AML-193 (cell line): ENCODE measurements at places on chromosomes 2 and 18.

- no peak for DNase-seq
Measured at GRCh38 chr18:70578480-70578879, 289.6 kb downstream of the SOCS6 start.

DNA sequence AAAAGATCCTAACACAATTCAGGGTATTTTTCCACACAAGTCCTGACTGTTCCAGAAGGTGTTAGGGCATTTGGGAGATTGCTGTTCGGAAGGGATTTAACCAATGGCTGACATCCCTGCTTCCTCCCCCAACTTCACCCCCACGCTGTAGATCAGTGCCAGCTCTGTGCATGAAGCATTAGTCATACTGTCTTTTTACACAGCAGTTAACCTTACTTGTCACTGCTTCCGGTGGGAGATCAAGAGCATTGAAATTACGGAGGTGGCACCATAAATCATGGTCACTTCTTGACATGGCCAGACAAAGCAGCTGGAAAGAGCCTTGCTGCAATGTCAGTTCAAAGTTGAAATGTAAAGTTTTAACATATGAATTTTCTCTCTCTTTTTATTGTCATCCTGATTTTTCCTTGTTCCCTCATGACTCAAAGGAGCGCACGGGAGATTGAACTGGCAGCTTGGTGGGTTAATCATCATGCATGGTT lies 70.2 kb downstream of the HRH4 start:
- DNase-seq, result no peak

- DNase-seq, result no peak
Measured at GRCh38 chr2:140589696-140590095, 1541.1 kb downstream of the LRP1B start.

GRCh38 chr2:207162316-207162715 lies 3.4 kb downstream of the KLF7 start:
- DNase-seq, result no peak

- DNase-seq, result no peak
Measured at GRCh38 chr2:20188851-20189250, 36.1 kb downstream of the SDC1 start.

- DNase-seq, result no peak
Measured at GRCh38 chr2:18440777-18441176, 119.7 kb downstream of the RDH14 start.

DNA sequence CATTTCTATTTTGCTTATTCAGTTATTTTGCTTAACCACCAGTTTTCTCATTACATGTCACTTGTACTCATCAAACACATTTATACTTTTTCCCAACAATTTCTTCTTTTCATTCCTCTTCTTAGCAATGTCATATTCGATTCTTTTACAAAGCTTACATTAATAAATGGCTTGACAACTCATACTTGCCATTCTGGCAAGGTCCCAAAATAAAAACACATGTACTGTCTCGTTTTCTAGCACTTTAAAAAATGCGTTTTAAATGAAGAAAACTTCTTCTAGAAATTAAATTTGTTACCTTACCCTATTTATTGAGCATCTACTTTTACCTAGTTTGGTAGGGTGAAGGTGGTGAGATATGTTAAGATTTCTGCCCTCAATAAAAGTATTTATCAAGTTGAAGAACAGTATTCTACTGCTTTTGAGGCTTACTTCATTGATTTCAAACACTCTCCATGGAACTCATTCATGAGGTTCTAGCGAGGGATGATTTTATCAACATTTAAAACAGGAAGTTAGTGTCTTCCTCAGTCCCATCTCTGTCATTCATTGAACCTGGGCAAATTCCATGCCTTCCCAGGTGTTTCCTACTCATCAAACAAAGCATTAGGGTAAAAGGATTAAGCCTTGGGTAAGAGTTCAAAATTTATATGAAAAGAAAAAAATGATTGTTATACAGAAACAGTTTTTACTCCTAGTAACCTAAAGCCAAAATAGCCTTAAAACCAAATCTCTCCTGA lies 52.6 kb downstream of the CALCRL start:
- no peak for DNase-seq

- DNase-seq, result no peak
Measured at GRCh38 chr2:72180351-72180750, 32.7 kb upstream of the CYP26B1 start.

GRCh38 chr2:205361272-205361671 lies 321.0 kb upstream of the NRP2 start:
- DNase-seq, result no peak

GRCh38 chr2:130327703-130328527 lies 14.8 kb upstream of the IMP4 start:
- DNase-seq, result no peak

- DNase-seq, result no peak
Measured at GRCh38 chr2:188675391-188676009, 298.7 kb upstream of the COL3A1 start.

DNA sequence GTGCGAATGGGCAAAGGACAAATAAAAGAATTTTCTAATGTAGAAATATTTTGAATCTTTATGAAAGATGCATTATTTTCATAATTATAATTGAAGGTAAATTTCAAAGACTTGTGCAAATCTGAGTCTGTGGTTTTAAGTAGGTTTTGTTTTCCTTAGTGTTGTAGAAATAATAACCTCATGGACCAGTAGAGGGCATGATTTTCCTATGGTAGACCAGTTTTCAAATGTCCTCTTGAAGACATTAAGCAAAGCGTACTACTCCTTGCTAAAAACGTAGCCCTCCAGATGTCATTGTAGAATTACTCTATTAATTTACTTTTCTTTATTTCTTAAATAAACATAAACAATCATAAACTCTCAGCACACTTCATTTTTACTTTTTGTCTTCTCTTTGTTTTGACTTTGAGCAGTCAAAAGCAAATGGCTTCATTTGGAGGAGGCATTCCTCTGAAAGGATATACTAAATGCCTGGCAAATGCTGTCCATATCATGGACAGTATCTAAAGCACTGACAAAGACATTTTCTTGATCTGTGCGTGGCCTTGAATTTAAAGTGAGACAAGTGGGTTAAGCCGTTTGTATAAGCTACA lies 85.8 kb upstream of the FAM237A start:
- DNase-seq, result peak; percentile 37

DNA sequence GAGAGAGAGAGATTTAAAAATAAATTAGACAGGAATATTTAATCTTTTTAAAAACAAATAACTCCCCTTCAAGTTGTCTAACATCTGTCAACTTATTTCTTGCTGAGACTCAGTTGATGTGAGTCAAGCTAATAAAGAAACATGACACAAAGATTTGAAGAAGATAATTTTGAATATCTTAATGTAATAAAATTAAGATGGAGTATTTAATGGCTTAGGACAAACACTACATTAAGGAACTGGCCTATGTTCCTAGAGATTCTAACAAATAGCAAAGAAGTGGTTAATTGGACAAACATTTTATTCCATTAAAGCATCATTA lies 134.0 kb downstream of the INSIG2 start:
- DNase-seq, result no peak

DNA sequence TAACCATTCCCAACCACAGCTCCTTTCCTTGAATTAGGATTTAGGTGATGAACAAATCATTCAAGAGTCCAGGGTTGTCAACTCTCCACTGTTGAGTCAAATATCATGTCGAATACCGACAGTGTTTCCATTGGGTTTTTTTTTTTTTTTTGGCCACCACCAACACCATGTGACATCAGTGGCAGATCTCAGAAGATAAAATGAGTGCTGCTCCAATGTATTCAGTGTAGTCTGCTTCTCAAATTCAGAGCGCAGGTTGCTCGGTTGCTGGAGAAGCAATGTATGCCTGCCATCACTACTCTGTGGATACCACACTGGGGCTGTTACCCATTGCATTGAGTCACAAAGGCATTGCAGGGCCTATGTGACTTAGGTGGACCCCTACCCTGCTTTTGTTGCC lies 10.8 kb upstream of the ATL2 start:
- no peak for DNase-seq

GRCh38 chr2:164899121-164899520 lies 56.2 kb downstream of the SLC38A11 start:
- no peak for DNase-seq

DNA sequence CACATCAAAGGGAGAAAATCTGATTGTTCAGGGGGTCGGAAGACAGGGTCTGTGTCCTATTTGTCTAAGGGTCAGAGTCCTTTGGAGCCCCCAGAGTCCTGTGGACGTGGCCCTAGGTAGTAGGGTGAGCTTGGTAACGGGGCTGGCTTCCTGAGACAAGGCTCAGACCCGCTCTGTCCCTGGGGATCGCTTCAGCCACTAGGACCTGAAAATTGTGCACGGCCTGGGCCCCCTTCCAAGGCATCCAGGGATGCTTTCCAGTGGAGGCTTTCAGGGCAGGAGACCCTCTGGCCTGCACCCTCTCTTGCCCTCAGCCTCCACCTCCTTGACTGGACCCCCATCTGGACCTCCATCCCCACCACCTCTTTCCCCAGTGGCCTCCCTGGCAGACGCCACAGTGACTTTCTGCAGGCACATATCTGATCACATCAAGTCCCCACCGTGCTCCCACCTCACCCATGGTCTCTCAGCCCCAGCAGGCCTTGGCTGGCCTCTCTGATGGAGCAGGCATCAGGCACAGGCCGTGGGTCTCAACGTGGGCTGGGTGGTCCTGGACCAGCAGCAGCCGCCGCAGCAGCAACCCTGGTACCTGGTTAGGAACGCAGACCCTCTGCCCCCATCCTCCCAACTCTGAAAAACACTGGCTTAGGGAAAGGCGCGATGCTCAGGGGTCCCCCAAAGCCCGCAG lies 3.8 kb downstream of the PROC start:
- no peak for DNase-seq

DNA sequence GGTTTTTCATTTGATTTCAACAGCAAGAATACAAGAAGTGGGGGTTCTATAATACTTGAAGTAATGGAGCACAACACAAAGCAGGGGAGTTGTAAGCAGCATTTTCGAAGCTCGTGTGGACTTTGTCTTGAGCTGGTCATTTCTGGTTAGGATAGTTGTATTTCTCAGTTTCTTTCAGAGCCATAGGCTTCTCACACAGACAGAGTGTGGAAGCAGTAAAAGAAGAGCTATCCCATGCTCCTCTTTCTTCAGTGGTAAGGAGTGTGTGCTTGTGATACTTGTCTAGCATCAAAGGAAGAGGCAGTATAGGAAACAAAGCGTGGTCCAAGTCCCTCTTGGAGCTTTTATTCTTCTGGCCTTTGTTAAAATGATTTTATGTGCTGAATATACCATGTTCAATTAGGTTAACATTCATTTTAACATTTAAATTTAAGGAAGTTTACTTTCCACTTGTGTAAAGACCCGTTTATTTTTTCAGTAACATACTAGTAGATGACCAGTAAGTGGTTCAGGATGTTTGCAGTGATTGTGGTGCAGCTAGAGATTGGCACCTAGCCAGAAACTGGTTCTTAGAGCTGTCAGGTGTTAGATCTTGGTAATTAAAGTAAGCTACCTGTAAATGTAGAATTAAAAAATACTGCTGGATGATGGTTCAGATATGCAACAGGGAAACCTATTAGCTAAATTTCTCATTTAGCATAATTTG lies 14.6 kb downstream of the CCNYL1 start:
- no peak for DNase-seq

DNA sequence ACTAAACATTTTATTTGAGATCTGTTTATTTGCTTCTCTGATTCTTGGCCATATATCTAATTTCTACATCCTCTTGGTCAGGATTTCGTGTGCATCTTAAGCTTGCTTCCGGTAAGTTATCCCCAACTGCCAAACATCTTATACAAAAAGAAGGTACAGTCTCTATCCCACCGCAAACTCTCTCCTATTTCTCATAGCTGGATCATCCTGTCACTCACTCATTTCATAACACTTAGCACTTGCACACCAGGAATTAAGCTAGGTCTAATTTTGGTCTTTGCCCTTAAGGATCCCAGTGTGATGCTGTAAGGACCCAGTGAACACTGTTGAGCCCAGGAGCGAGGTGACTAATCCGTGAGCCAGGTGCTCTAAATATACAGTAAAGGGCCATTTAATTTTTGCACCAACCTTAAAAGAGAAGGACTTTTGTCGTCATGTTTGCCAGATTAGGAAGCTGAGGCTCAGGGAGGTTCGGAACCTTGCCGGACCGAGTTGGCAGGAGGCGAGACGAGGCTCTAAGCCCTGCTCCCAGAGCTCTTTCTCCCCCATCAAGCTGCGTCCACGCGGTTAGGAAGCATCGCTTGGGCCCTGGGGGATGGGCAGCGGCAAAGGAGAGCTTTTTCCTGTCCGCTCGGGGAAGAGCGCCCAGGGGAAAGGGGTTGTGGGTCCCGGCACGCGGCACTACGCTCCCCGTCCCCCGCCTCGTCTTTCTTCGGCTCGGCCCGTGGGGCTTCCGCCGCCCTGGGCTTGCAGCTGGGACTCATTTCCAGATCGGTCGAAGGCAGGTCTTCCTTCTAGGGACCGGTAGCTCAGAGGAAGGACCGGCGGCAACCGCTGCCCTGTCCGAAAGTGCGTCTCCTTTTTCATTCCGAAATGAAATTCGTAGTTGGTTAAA lies 4.1 kb upstream of the ITPRIPL1 start:
- no peak for DNase-seq

DNA sequence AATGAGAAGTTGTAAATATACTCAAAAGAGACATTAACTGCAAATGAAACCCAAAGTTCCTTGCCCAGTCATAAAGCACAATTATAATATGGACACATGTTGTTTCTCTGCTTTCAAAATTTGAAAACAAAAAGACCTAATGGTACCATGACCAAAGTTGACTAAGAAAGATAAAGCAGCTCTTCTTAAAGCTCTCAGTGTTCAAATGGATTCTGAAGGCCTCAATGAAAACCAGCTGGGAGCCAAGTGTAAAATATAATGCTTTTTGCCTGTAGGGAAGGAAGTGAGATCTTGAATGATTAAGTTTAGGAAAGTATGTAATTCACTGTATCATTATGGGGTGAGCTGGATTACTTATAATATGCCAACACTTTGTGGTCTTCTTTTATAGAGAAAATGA lies 178.6 kb downstream of the SATB2 start:
- no peak for DNase-seq

DNA sequence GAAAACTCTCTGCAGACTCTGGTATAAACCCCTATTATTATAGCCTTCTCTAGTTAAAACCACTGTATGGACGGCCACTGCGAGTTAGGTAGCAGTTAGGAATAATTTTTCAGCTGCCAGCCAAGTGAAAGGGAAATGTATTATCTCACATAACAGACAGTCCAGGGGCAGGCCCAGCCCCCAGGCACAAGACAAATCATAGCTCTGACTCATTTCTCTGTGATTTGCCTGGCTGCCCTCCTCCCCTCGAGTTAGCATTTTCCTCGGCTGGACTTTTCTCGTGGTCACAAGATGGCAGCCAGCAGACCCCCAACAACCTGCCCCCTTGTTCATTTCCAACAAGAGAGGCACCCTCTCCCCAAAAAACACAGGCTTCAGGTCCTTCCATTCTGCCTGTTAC lies 10.5 kb downstream of the VIT start:
- no peak for DNase-seq

- no peak for DNase-seq
Measured at GRCh38 chr2:22850310-22850709, 534.7 kb upstream of the KLHL29 start.
